ENCODE measurements at places on chromosomes 13 and 19.

DNA sequence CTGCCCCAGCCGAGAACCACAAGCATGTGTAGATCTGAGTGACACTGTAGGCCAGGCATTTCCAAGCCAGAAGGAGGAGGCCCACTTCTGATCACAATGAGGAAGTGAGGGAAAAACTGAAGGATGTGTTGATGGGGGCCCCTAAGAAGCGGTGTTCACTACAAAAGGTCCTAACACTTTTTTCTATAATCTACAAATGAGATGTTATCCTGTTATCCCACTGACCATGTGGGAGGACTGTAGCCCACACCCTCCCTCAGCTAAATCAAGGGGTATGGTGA, 99.0 kb upstream of the MCF2L start:
- DNase-seq: no peak

DNA sequence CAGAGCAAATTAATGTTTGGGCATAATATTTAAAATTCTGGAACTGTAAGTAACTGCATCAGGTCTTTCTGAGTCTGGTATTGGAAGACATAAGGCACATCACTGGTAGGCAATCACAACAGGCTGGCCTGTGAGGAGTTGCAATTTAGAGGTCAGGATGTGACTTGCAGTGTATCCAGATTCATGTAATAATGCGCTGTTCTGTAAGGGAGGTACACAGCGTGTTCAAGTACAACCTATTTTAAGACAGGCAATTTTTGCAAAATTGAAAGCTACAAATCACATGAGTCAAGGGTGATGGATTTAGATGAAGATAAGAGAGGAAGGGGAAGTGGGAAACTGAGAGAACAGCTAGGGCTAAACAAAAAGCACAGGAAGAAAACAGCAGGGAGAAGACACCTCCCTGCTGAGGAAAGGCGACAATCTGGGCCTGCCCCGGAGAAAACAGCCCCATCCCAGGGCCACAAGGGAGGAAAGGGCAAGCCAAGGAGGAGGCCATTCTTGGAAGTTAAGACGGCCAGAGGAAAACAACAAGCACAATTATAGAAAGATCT, 138.1 kb downstream of the LACC1 start:
- no peak for DNase-seq

- no peak for DNase-seq
Observed at GRCh38 chr13:112573710-112574109, 14.2 kb downstream of the TUBGCP3 start.

GRCh38 chr19:45468803-45469131, 971 bp downstream of the FOSB start:
- no peak for DNase-seq

DNA sequence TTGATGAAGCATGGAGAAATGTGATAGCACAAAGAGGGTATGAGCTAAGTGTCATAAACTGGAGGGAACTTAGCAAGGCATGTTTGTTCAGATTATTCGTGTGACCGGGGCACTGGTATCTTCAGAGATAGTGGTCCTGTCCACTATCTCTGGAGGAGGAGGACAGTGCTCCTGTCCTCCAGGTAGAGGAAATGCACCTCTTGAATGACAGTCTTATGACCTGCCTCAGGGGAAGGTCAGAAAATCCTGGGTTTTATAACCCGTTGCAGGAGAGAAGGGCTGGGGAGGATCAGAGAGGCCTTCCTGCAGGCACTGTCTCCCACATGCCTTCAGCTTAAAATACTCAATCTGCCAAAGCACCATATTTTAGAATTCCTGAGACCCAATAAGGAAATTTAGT, 213.5 kb upstream of the UBL3 start:
- no peak for DNase-seq

- DNase-seq: no peak
Observed at GRCh38 chr13:74200081-74200480, 65.9 kb upstream of the KLF12 start.

GRCh38 chr19:16201011-16201391, 3.3 kb downstream of the AP1M1 start:
- no peak for DNase-seq

GRCh38 chr19:41297628-41298347, 12.2 kb upstream of the CCDC97 start:
- peak; percentile 53 for DNase-seq

DNA sequence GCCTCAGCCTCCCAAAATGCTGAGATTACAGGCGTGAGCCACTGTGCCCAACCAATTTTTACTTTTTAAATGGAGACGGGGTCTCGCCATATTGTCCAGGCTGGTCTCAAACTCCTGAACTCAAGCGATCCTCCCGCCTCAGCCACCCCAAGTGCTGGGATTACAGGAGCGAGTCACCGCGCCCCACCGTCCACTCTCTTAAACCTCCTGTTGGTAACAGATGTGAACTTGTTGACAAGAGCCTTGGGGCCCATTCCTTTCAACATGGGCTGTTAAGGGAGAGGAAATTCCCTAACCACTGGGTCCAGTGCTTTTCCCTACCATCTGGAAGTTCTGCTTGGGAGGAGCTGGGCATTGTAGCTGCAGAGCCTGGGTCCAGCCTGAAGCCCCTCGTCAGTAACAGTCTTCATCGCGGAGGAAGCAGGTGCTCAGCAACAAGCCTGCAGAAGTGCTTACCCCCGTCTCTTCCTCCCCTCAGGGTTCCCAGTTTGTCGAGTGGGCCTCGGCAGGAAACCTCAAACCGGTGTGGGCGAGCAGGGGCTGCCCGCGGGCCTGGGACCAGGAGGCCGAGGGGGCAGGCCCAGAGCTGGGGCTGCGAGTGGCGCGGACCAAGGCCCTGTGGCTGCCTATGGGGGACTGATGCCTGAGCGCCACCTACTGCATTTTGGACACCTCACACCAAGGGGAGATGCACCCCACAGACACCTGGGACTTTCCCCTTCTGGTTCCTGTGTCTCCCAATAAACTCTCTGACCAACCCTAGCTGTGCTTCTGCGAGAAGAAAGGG, 4.0 kb upstream of the FLT3LG start:
- DNase-seq: peak; percentile 93

DNA sequence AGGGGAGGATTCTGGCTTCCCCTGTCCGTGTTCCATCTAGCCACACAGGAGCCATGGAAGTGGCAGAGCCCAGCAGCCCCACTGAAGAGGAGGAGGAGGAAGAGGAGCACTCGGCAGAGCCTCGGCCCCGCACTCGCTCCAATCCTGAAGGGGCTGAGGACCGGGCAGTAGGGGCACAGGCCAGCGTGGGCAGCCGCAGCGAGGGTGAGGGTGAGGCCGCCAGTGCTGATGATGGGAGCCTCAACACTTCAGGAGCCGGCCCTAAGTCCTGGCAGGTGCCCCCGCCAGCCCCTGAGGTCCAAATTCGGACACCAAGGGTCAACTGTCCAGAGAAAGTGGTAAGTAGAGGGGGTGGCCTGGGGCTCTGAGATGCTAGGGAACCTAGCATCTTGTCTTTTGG, 1.5 kb downstream of the BABAM1 start:
- DNase-seq: no peak

DNA sequence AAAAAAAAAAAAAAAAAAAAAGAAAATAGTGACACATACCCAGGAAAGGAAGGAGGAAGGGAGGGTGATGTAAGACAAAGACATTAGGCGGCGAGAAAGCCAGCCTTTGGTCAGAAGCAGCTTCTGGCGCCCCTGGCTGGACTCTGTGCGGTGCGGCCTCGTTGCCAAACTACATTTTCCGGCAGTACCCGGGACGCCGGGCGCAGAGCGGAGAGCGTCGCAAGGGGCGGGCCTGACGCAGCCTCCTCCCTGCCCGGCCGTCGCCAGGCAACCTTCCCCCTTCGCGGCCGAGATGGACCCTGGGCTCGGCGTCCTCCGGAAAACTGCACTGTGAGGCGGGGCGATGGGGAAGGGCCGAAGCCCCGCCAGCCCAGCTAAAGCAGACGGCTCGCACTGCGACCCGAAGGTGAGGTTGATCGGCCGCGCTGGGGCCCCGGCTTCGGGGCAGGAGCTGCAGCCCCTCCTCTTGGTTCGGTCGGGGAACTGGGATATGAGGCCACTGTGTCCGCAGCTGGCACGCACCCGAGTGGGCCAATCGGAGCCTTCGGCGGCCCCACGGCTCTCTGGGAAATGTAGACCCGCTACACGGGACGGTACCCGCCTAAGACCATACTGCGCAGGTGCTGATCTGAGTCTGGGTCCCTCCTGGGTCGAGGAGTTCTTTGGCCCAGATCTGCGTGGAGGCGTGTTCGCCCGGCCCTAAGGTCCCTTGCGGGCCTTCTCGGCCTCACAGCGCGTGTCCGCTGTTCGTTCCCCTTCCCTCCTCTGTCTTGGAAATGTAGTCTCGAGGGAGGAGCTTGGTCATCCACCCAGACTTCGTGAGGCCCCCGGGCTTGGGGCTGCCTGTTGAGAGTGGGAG, 2.3 kb upstream of the MZF1 start:
- DNase-seq: peak; percentile 89

GRCh38 chr13:26471807-26472206, 85.7 kb upstream of the WASF3 start:
- no peak for DNase-seq

DNA sequence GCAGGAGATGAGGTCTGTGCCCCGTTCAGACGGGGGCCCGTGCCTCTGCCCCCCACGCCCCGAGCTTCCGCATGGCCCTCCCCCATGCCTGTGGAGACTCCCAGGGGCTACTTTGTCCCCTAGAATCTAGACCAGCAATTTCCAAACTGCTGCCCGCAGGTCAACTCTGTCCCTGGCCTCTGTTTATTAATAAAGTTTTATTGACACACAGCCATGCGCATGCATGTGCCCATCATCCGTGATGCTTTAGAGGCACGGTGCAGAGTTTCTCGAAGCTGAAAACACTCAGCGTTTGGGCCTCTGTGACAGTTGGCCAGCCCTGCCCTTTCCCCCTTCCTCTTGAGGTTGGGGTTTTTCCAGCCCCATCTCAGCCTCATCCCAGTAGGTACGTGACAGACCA, 140.0 kb downstream of the KDM4B start:
- no peak for DNase-seq

GRCh38 chr19:11382898-11383705, 1.0 kb downstream of the EPOR start:
- peak; percentile 66 for DNase-seq

GRCh38 chr13:93328943-93329342, 102.3 kb downstream of the GPC6 start:
- DNase-seq: no peak

DNA sequence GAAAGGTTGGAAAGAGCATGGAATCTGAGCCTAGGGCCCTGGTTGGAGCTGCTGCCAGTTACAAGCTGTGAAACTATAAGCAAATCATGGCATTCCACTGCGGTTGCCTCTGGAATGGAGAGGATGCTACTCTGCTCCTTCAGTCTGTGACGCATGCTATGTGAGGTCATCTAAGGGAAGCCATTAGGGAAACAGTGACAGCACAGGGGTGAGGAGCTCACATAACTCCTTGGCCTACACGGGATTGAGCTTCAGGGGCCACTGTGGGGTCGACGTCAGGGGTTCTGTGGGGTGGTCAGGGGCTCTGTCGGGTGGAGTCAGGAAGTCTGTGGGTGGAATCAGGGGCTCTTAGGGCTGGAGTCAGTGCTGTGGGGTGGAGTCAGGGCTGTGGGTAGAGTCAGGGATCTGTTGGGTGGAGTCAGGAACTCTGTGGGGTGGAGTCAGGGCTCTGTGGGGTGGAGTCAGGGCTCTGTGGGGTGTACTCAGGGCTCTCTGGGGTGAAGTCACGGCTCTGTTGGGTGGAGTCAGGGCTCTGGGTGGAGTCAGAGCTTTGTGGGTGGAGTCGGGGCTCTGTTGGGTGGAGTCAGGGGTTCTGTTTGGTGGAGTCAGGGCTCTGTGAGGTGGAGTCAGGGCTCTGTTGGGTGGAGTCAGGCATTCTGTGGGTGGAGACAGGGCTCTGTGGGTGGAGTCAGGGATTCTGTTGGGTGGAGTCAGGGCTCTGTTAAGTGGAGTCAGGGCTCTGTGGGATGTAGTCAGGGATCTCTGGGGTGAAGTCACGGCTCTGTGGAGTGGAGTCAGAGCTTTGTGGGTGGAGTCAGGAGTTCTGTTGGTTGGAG, 35.8 kb upstream of the MEDAG start:
- peak; percentile 50 for DNase-seq

GRCh38 chr13:28440774-28441504, 54.0 kb downstream of the FLT1 start:
- DNase-seq: no peak

- no peak for DNase-seq
Observed at GRCh38 chr19:48714759-48715675, 4.5 kb downstream of the MAMSTR start.

DNA sequence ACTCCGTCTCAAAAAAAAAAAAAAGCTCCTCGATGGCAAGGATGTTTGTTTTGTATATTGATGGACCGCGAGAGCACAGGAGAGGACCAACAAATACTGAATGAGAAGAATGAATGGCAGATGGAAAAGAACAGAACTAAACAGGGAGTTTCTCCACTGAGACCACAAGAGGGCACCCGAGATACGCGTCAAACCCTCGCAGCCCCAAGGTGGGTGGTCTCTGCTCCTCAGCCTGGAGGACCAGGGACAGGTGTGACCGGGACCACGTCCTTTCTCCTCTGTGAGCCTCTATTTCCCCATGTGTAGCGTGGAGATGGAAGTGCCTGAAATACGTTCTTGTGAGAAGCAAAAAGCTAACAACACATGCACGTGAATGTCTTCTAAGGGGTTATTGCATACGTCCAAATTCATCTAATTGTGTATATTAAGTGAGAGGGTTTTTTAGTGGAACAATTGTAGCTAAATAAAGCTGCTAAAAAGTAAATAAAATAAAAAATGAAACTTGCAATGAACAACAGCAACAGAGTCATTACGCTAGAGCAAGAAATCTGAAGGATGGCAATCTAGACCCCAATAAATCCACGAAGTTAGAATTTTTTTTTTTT, 8.3 kb upstream of the CDC42EP5 start:
- peak; percentile 44 for DNase-seq

DNA sequence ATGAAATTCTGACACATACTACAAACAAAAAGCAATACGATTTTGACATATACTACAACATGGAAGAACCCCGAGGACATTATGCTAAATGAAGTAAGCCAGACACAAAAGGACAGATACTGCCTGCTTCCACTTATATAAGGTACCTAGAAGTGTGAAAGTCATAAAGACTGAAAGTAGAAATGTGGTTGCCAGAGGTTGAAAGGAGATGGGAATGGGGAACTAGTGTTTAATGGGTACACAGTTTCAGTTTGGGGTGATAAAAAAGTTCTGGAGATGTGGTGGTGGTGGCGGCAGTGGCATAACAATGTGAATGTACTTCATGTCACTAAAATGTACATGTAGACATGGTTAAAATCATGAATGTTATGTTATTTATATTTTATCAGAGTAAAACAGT, 12.1 kb upstream of the NDFIP2 start:
- no peak for DNase-seq

GRCh38 chr19:53132141-53132991, at the start of gene ZNF415:
Gene ZNF415 (minus strand): TSS chr19:53132910. CDS start chr19:53122676, 10,234 bp downstream.
- DNase-seq: peak; percentile 74

GRCh38 chr19:27865927-27866777, 1346.8 kb downstream of the UQCRFS1 start:
- DNase-seq: no peak

DNA sequence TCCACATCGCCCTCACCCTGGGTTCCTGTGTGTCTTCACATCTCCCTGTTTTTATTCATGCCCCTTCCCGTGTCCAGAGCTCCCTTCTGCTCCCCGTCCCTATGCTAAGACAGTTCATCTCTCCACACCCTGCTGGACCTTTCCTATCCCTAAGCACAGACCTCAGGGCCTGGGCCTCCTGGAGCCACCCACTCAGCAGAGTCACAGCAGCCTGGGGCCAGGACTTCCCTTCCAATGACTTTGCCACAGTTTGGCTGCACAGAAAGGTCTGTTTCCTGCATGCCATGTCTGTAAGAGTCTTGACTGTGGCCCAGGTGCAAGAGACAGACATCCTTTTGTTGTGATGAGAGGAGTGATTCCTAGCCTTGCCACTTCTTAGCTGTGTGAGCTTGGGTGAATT, 470.7 kb downstream of the TSHZ3 start:
- DNase-seq: no peak

- DNase-seq: no peak
Observed at GRCh38 chr13:78227709-78228108, 309.1 kb upstream of the EDNRB start.
